ENCODE measurements at places on chromosomes 3 and 15.

DNA sequence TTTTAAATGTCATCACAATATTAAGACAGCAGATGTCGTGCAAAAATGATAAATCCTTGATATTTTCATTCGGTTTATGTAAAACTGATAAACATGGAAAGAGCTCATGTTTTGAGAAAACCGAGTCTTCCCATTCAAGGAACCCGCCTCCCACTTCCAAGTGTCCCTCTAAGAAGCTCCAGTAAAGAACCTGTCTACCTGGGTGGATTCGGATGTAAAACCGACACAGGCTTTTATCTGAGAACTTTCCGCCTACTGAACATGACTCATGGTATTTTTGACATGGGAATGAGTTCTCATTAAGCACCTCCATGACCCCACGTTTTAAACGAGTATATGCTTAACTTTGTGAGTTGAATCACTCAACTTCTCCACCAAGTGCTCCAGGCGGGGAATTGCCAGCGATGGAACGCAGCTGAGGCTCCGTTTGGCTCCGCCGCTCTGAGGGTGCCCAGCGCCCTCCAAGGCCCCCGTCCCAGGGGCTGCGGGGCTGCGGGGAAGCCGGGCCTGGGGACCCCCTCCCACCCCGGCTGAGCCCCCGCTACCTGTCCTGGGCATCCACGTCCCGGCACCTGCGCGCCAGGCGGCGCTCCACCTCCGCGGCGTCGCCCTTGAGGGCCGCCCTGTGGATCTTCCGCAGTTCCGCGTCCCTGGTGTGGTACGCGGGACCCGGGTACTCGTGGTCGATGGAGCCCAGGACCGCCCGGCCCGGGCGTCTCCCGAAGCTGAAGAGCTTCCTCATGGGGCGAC, 119.9 kb downstream of the LMLN start:
- peak; percentile 8 for DNase-seq

DNA sequence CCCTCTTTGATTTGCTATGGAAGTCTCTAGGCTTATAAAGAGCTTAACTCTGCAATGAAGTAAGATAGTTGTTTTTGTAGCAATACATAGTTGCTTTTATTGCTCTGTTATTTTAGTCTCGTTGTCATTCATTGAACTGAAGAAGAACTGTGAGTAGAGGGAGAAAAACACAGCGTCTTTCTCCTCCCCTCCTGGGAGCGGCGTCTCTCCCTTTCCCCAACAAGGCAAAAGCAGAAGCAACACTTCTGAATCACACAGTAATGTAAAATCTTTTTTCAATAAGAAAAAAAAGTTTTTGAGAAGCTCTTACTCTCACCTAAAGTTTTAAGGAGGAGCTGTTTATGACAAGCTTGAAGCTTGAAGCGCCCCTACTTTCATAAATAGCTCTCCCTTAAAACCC, 119.3 kb upstream of the SLC7A14 start:
- no peak for DNase-seq

- no peak for DNase-seq
These were observed 25.8 kb downstream of the CCDC12 start for GRCh38 chr3:46950650-46951241.

GRCh38 chr15:51390241-51390965, 48.9 kb downstream of the GLDN start:
- DNase-seq, result no peak

DNA sequence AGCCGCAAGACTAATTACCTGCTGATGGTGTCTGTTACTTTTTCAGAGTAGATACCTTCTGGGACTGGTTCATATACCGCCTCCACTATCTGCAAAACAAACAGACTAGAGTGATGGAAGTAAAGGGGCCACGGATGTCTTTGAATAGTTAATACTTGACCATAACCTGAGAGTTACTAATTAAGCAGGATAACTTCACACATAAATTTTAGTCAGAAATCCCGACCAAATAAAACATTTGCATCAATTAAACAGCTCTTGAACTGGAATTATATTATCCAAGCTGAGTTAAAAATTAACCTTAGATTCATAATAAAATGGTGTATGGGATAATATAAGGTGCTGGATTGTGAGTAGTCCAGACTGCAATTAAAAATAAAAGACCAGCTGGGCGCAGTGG, 167.7 kb downstream of the NEK10 start:
- no peak for DNase-seq

DNA sequence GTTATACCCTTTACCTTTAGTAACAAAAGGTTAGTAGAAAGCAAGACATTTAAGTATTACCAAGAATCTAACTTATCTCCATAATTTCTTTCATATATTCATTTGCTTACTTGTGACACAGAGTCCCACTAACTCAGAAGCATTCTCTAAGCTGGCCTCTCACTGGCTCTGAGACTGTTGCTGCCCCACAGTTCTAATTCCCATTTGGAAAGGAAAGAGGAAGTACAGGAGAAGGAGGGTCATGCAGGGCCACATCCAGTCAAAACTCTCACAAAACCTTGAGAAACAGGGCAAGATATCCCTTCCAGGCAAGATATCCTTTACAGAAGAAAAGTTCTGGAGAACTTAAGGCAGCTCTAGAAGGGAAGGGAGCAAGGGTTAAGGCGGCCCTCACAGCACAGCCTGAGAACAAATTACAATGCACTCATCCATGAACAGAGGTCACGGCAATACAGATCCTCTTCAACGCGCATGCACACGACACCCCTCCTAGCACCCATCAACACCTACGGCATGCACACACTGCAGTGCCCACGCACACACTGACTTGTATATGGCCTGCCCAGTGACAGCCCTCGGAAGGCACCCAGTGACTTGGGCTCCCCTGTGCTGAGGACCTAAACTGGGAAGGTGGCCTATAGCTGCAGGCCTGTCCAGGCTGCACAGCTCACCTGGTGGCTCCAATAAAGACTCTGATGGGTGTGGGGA, 13.0 kb upstream of the MYO5C start:
- no peak for DNase-seq

DNA sequence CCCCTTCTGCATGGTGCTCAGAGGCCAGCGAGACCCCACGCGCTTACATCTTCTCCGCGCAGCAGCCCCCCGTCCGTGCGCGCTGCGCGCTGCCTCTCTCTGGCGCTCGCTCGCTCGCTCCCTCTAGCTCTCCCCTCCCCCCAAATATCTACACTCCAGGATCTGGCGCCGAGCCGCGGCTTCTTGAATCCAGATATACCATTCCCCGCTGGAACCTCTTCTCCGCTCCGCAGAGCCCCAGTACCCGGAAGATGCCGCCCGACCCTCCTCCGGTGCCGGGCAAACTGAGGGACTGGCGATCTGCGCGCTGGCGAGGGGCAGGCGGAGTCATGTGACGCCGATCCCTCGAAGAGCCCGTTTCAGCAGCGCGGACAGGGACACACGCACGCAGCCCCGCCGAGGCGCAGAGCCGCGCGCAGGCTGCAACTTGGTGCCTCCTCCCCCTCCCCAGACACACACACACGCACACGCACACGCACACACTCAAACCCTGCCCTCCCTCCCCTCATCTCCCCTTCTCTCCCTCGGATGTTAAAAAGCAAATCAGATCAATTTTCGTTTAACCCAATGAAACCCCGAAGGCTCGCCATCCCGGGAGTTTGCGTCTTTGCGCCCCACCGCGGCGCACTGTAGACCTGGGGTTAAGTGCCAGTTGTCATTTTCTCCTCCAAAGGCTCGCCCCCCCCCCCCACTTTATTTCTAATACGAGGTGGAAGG, at the start of gene RASGRF1:
TSS of gene RASGRF1 (minus strand) at position 294 of the 717 bp plus-strand sequence. CDS start at position 12, 282 bp downstream.
- no peak for DNase-seq

- DNase-seq, result no peak
These were observed 2.9 kb upstream of the GMNC start for GRCh38 chr3:190865419-190865818.

- DNase-seq, result no peak
These were observed 206.4 kb downstream of the NAALADL2 start for GRCh38 chr3:175065497-175065896.

DNA sequence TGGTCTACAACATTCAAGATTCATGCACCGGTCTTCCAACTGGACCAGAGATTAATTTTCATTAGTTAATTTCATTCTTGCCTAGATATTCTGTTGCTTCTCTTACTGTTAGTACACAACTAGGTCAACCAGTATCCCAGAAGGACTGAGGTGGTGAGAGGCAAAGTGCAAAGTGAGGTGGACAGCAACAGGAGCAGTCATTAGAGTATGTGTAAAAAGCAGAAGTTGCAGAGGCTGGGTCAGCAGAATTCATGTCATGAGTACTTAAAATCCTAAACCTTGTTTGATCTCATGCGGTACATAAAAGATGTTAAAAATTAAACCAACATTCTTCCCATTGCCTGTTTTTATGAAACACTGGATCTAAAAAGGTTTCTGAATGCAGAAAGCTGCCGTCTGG, 46.7 kb downstream of the PARP14 start:
- no peak for DNase-seq

- DNase-seq, result no peak
These were observed 208.4 kb upstream of the ALCAM start for GRCh38 chr3:105158286-105158685.

GRCh38 chr3:42697289-42698051, 5.1 kb downstream of the HHATL start:
- no peak for DNase-seq

GRCh38 chr15:92819278-92820235, 80.6 kb upstream of the CHD2 start:
- DNase-seq, result no peak

GRCh38 chr3:32930161-32930560, 21.3 kb upstream of the CCR4 start:
- no peak for DNase-seq

DNA sequence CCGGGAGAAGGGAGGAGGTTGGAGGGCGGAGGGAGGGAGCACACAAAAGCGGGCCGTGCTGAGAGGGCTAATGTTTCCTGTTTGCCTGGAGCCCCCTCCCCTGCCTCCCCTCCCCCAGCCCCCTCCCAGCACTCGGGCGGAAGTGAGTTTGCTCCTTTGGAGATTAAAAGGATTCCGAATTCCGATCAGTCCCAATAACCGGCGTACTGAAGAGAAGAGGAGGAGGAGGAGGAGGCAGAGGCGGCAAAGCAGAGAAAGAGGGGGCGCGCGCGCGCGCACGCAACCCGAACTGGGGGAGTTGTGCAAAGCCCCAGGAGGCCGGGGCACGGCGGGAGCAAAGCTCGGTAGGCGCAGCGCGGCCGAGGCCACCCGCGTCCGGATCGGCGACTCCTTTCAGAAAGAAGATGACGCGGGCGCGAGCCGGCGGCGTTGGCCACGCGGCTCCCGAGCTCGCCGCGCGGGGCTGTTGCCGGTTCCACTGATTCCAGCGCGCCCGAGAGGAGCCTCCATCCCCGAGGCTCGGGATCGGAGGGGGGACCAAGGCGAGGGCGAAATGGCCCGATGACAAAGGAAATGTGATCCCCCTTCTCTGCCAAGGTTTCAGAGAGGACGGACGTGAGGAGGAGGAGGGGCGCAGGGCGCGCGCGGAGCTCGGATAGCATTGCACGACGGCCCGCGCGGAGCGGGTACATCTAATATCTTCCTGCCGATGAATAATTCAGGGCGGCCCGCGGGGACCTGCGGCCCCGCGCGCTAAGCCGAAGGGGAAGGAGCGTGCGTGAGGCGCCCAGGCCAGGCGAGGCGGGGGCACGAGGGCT, 1.1 kb upstream of the TRIM71 start:
- DNase-seq, result no peak

- DNase-seq, result no peak
These were observed 26.9 kb downstream of the NEK10 start for GRCh38 chr3:27342267-27342666.

GRCh38 chr3:30470496-30470895, 135.9 kb upstream of the TGFBR2 start:
- DNase-seq, result no peak

DNA sequence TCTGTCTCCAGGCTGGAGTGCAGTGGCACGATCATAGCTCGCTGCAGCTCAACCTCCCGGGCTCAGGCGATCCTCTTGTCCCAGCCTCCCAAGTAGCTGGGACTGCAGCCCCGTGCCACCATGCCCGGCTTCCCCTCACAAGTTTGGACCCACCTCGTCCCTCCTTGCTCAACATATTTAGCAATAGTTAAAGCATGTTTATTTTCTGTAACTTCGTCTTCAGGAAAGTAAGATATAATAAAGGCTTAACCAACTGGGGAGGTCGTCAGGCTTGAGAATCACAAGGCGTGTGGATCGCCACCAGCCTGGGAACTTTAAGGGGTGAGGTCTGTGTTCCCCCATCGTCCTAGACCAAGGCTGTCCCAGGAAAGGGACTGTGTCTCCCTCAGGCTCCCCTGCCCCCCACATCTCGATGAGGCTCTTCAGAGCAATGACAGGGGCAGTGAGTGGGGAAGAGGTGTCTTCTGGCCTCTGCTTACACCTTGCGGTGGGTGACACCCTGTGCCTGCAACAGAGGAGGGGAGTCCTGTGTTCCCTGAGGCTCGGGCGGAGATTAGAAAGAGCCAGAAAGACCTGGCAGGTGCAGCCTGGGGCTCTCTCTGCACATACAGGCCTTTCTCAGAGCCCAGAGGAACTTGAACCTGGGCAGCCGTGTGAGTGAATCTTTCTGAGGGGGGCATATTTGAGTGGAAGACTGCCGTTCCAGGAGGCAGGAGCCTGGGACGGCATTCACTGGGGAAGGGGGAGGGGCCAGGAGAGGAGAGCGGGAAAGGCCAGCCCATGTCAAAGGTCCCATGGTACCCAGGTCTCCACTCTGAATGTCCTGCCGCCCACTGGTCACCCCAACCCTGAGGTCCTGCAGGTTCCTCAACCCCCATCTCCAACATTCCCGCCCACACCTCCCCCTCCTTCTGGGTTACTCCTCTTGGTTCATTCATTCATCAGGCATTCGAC, 152.3 kb downstream of the SMAD6 start:
- no peak for DNase-seq

DNA sequence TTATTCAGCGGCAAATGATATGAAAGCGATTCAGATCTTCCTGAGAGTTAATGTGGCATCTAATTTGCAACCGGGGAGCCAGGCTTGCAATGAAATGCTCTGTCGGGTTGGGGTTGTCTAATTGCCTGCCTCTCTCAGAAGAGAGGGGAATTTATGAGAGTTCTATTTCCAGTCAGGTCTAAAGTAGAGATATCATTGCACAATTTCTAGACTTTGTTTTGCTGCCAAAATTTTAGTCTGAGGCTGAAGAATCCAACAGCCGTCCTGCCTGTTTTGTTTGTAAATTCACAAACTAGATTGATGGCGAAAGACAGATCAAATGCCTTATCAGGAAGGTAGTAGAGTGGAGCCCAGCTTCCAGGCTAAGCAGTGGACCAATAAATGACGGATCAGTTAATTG, 610 bp downstream of the LIPC start:
- no peak for DNase-seq

DNA sequence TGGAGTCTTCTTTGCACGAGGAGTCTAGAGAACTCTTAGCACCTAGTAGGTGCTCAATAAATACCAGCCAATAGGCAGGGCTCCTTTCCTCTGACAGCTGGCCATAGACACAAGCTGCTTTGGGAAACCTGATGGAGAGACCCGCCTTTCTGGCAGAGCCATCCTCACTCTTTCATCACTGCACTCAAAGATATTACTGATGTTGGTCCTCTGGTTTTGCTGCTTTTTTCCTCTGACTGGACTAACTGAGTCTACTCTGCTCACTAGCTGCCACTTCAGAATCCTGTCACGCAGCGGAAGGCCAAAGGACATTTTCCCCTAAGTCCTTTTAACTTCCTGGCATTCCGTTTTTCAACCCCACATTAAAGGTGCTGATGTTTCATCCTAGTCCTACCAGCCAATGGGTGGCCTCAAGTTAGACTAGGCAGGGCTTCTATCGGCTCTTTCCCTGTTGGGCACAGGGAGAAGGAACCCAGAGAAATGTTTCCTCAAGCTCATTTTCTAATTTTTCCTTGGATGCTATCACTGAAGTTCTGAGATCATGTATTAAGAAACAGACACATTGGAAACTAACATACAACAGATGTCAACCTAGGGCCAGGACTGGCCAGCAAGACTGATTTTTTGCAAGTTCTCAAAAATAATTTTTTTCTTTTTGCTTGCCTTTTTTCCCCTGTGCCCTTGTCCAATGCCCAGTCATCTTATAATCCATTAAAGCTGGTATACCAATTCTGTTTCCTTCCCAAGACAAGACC, 132.8 kb upstream of the ICE2 start:
- no peak for DNase-seq

Measured in effector memory CD4-positive, alpha-beta T cell (primary cell).